ENCODE measurements at places on chromosomes 3 and 15.

DNA sequence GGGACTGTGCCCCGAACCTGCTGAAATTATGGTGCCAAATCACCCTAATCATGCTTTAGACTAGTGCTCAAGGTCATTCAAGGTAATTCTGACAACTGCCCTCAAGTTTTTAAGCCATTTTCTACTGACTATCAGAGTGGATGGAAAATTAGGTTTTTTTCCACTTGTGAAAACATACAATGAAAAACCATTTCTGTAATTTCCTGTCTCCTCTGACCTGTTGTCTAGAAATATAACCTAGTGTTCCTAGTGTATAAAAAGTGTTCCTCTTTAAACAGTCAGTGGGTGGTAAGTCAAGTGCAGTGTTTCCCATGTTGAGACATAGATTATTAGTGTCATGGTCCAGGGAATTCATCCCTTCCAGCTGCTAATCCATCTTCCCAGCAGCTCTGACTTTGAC lies 232.8 kb upstream of the UMPS start:
- no peak for DNase-seq

GRCh38 chr15:58065445-58066041 lies at the start of gene ALDH1A2:
TSS of gene ALDH1A2 (minus strand) at chr15:58065711. CDS start at chr15:58065650, 61 bp downstream.
- no peak for DNase-seq

DNA sequence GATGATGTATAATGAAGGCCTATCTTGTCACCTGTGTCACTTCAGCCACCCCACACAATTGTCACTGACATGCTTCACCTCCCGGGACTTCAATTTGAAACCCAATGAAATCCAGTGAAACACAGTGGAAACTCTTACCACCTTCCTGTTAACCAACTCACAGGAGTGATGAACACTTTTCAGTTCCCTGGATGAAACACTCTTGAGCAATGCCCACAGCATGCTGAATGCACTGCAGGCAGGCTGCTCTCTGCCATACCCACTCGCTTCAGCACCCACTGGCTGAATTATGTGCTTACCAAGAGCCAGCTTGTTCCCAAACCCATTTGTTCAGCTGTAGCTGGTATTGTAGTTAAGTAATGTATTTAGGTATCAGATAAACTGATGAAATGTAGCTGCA lies 47.0 kb downstream of the MAP2K1 start:
- no peak for DNase-seq

DNA sequence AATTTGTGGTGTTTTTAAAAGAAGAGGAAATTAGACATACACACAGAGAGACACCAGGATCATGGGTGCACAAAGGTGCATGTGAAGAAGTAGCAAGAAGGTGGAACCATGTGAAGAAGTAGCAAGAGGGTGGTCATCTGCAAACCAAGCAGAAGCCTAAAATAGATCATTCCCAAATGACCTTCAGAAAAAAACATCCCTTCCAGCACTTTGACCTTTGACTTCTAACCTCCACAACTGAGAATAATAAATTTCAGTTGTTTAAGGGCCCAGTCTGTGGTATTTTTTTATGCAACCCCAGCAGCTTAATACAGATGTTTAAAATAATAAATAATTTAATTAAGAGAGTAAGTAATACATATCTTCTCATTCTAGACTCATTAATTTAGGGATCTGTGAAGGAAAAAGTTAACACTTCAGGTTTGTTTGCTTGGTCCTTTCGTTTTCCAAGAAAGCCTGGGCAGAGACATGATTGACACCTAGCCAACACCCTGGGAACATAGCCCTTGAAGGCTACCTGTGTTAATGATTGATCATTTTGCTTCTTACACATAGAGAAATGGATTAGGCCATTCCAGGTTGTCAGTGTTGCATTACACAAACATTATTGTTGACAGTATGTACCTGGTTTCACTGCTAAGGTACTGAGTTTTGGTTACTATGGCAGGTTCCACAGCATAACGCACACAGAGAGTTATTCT lies 1331.2 kb upstream of the GBE1 start:
- no peak for DNase-seq

- no peak for DNase-seq
These were observed 284.6 kb upstream of the C2CD4B start for GRCh38 chr15:62449638-62450037.

DNA sequence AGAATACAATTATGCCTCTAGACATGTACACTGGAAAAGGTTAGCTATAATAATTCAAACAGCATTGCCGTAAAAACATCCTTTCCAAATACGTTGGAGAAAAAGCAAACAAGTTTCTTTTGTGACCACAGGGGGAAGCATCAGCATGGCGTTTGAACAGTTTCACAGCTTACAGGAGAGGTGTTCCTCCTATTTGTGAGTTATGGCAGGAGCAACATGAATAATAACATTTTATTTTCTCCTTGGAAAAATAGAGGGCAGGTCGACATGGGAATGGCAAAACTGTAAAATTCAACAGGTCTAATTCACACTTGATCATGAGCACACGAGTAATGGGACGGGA lies 39.7 kb upstream of the GADL1 start:
- peak; percentile 58 for DNase-seq
